Brain (organoid and tissue), 16 donors: ENCODE measurements at places on chromosomes 13 and 19.

GRCh38 chr13:36026531-36026930 lies 104.7 kb downstream of the DCLK1 start:
- DNase-seq = peak; percentile 61

DNA sequence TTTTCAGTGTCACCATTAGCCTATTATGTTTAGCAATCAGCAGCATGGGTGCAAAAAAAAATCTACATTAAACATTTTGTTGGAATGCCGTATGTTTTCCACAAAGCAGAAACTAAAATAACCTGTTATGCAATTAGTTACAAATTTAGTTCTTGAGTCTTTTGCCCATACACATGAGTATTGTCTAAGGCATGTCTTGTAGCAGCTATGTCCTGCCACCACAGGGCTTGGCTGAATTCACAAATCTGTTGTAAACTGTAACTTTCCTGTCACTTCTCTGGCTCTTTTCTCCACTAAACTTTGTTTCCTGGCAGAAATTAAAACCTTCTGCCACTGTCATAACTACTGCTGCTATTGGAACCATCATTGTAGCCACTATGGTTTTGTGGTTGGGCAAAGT lies 277.9 kb upstream of the SPRY2 start:
- no peak for DNase-seq

DNA sequence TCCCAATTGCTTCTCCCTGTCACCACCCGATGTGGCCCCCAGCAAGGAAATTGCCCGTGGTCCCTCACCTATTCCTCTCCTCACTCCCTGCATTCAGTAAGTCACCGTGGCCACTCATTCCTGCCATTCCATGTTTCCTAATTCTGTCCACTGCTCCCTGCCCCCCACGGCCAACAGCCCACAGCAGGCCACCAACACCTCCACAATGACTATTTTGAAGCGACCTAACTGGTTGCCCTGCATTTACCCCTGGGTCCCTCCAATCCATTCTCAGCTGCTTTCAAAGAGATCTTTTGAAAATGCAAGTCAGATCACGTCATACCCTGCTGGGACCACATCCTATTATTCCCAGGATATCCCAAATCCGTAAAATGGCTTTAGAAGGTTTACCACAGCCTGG lies 210.4 kb downstream of the DCLK1 start:
- DNase-seq = no peak

DNA sequence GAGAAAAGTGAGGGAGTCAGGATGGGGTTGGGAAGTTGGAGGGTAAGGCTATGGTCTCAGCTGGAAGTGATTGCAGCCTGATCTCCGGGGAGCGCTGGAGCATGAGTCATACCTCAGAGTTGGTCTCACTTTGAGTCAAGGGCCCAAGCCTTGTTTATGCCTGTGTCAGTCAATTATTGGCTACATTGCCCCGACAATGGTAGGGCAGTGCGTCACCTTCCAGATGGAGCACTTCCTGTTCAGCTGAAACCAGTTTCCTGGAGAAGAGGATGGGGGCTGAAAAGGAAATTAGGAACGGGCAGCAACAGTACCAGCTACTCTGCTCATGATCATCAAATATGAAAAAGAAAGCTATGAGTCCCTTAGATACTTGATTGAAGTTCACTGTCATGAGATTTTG lies 60.4 kb downstream of the ADGRE1 start:
- no peak for DNase-seq
